ENCODE measurements at places on chromosomes 5 and 9.
A peak's percentile ranks its signal among the peaks of the same experiment; 100 is the strongest.

- DNase-seq: no peak
- no peak overlapping the region for H3K4me3 ChIP-seq
- H3K36me3 ChIP-seq: peaks cover 24% of the 10 kb centered on the region
- no peaks in the 10 kb centered on the region for H3K27me3 ChIP-seq
- peaks cover 75% of the 10 kb centered on the region for H3K4me1 ChIP-seq
Observed at GRCh38 chr9:127961613-127962155, 19.1 kb downstream of the EEIG1 start.

- no peaks in the 10 kb centered on the region for H3K4me1 ChIP-seq
- no peaks in the 10 kb centered on the region for H3K36me3 ChIP-seq
- no peaks in the 10 kb centered on the region for H3K27me3 ChIP-seq
- no peak overlapping the region for H3K27ac ChIP-seq
- H3K4me3 ChIP-seq: no peak overlapping the region
Observed at GRCh38 chr5:156295431-156295830, 31.5 kb upstream of the SGCD start.

GRCh38 chr9:33907347-33907746, 90.4 kb downstream of the UBE2R2 start:
- peaks cover 14% of the 10 kb centered on the region for H3K4me1 ChIP-seq
- H3K4me3 ChIP-seq: no peak overlapping the region
- H3K27ac ChIP-seq: no peak overlapping the region
- H3K36me3 ChIP-seq: peaks cover 10% of the 10 kb centered on the region

DNA sequence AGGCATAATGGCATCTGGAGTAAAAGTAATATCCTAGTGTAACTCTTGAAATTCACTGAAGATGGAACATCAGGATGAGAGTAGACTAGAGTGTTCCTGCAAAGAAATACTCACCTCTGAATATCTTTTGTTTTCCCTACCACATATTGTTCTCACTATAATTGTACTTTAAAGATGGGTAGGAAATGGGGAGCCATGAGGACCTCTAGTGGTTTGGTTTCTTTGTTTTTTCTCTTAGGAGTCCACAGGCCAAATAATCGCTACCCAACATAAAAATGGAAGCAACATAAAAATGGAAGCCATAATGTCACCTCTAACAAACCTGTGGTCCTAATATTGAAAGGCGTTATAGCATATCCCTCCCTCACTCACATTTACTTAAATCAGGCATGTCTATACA, 2375.8 kb downstream of the MAT2B start:
- no peaks in the 10 kb centered on the region for H3K36me3 ChIP-seq
- no peaks in the 10 kb centered on the region for H3K27me3 ChIP-seq
- no peak overlapping the region for H3K27ac ChIP-seq

DNA sequence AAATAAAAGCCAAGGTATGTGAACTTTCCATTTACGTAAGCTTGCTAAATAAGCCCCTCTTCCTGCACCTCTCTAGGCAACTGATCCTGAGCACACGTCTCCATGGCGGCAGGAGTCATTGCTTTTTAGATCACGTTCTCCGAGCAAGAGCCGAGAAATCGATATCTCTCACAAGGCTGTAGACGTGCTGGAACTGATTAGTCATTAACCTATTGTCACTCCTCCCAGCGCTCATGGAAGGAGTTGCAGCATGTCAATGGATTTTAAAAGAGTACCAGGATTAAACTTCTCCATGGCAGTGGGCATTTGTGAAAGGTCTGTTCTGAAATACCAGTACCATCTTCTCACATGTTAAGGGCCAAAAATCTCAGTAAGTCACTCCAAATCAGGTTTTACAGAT, 4.7 kb upstream of the ADCY2 start:
- H3K4me1 ChIP-seq: no peaks in the 10 kb centered on the region
- no peak overlapping the region for H3K4me3 ChIP-seq
- peaks cover 2% of the 10 kb centered on the region for H3K27me3 ChIP-seq
- no peaks in the 10 kb centered on the region for H3K36me3 ChIP-seq
- no peak for DNase-seq
- H3K27ac ChIP-seq: no peak overlapping the region

- H3K27ac ChIP-seq: no peak overlapping the region
- no peaks in the 10 kb centered on the region for H3K36me3 ChIP-seq
- no peaks in the 10 kb centered on the region for H3K27me3 ChIP-seq
- DNase-seq: no peak
- no peak overlapping the region for H3K4me3 ChIP-seq
Observed at GRCh38 chr9:34311499-34312185, 17.4 kb downstream of the KIF24 start.

DNA sequence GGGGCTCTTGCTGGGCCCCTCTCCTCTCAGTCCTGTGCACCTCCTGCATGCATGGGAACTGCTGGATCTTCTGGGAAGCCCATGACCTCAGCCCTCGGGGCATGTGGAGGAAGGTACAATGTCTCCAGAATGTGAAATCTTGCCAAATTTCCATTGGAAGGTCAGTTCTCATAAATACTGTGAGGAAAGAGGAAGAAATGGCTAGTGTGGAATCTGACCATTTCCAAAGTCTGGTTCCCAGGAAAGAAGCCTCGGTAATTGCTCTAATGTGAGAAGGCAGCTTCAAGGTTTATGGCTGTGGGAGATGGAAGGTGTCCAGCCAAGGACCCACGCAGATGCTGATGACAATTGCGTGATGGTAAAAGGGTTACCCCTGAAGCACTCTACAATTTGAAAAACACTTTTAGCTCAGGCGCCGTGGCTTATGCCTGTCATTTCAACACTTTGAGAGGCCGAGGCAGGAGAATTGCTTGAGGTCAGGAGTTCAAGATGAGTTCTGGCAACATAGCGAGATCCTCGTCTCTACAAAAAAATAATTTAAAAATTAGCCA, 8.1 kb upstream of the IL17B start:
- no peak overlapping the region for H3K4me3 ChIP-seq
- H3K4me1 ChIP-seq: no peaks in the 10 kb centered on the region
- H3K36me3 ChIP-seq: no peaks in the 10 kb centered on the region
- no peak for DNase-seq
- H3K27ac ChIP-seq: no peak overlapping the region

GRCh38 chr9:70625078-70625477, 210.6 kb upstream of the KLF9 start:
- peaks cover 3% of the 10 kb centered on the region for H3K27me3 ChIP-seq
- H3K36me3 ChIP-seq: no peaks in the 10 kb centered on the region
- DNase-seq: no peak
- no peak overlapping the region for H3K4me3 ChIP-seq
- no peaks in the 10 kb centered on the region for H3K4me1 ChIP-seq

- H3K4me3 ChIP-seq: no peak overlapping the region
- H3K4me1 ChIP-seq: no peaks in the 10 kb centered on the region
- H3K27ac ChIP-seq: no peak overlapping the region
Observed at GRCh38 chr9:129650680-129651235, 8.8 kb upstream of the ASB6 start.

GRCh38 chr5:95114902-95115301, 170.0 kb downstream of the MCTP1 start:
- DNase-seq: no peak
- no peaks in the 10 kb centered on the region for H3K36me3 ChIP-seq
- H3K27me3 ChIP-seq: peaks cover 1% of the 10 kb centered on the region
- no peaks in the 10 kb centered on the region for H3K4me1 ChIP-seq
- H3K4me3 ChIP-seq: no peak overlapping the region
- no peak overlapping the region for H3K27ac ChIP-seq

- DNase-seq: no peak
- H3K36me3 ChIP-seq: peaks cover 3% of the 10 kb centered on the region
- H3K4me3 ChIP-seq: no peak overlapping the region
Observed at GRCh38 chr5:174706997-174707572, 17.3 kb upstream of the MSX2 start.

DNA sequence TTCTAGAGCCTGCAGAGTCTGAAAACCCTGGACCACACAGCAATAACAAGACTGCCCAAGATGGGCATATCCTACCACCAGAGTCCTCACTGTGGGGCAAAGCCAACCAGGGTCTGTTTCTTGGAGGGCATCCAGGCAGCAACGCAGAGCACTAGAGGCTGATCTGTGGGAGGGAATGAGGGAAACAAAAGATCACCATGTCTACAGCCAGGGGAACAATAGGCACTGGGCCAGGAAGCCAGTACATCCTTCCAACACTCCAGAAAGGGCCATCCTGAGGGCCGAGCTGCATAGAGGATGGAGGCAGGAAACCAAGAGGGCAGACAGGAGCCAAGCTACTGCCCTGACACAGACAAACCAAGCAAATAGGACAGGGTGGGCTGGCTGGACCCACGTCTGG, 416.1 kb upstream of the IRX4 start:
- DNase-seq: no peak
- H3K36me3 ChIP-seq: no peaks in the 10 kb centered on the region
- H3K27ac ChIP-seq: no peak overlapping the region
- H3K27me3 ChIP-seq: peaks cover 5% of the 10 kb centered on the region

- H3K27ac ChIP-seq: no peak overlapping the region
- peaks cover 10% of the 10 kb centered on the region for H3K36me3 ChIP-seq
- DNase-seq: no peak
Observed at GRCh38 chr5:43332401-43332800, 19.2 kb upstream of the HMGCS1 start.

GRCh38 chr9:105044518-105044917, 116.6 kb upstream of the ABCA1 start:
- DNase-seq: no peak
- peaks cover 2% of the 10 kb centered on the region for H3K36me3 ChIP-seq
- H3K27ac ChIP-seq: no peak overlapping the region
- H3K4me3 ChIP-seq: no peak overlapping the region

DNA sequence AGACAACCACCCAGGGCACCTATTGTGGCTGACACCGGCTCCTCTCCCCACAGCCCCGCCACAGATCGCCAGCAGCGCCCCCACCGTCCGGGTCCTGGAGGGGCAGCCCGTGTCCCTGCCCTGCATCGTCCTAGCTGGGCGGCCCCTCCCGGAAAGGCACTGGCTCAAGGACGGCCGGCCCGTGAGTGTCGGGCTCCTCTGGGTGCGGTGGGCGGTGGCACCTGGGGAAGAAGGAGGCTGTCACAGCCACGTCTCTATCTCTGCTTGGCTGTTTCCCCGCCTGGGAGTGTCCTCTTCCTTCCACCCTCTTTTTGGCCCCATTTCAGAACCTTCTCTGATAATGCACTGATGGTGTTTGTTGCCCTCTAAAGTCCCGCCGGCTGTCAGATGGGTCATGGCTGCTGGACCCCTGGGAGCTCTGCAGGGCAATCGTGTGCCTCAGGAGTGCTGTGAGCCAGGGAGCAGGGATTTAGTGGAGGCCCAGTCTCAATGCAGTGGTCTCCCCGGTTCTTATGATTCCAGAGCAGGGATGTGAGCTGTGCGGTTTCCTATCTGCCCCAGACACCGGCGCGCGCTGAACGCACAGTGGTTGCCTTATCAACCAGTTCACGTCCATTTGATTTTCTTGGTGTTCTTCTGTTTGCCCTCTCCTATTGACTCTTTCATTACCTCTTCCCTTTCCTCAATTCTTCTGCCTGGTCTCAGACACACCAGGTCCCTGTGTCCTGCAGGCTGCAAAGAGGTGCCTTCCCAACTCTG, 55.3 kb downstream of the HMCN2 start:
- no peaks in the 10 kb centered on the region for H3K4me1 ChIP-seq
- no peak for DNase-seq
- no peak overlapping the region for H3K27ac ChIP-seq
- peaks cover 34% of the 10 kb centered on the region for H3K27me3 ChIP-seq

DNA sequence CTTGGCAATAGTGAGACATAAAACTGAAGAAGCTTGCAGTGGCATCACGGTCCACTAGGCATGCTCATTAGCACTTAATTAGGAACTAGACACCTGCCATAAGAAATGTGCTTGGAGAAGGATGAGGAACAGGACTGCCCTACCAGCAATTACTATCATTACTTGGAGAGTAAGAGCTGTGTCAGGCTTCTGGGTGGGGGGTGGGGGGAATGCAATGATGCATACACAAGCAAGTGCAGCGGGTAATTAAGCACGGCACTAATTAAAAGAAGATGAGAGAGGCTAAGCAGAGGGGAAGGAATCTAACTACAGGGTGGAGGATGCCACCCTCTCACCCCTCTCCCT, 53.1 kb downstream of the TLE1 start:
- peaks cover 26% of the 10 kb centered on the region for H3K4me1 ChIP-seq
- no peak overlapping the region for H3K27ac ChIP-seq
- DNase-seq: no peak
- peaks cover 16% of the 10 kb centered on the region for H3K36me3 ChIP-seq
- H3K4me3 ChIP-seq: no peak overlapping the region
- no peaks in the 10 kb centered on the region for H3K27me3 ChIP-seq

GRCh38 chr5:79929095-79929494, 62.0 kb downstream of the MTX3 start:
- H3K36me3 ChIP-seq: no peaks in the 10 kb centered on the region
- no peak overlapping the region for H3K27ac ChIP-seq
- H3K4me1 ChIP-seq: no peaks in the 10 kb centered on the region
- H3K4me3 ChIP-seq: no peak overlapping the region

DNA sequence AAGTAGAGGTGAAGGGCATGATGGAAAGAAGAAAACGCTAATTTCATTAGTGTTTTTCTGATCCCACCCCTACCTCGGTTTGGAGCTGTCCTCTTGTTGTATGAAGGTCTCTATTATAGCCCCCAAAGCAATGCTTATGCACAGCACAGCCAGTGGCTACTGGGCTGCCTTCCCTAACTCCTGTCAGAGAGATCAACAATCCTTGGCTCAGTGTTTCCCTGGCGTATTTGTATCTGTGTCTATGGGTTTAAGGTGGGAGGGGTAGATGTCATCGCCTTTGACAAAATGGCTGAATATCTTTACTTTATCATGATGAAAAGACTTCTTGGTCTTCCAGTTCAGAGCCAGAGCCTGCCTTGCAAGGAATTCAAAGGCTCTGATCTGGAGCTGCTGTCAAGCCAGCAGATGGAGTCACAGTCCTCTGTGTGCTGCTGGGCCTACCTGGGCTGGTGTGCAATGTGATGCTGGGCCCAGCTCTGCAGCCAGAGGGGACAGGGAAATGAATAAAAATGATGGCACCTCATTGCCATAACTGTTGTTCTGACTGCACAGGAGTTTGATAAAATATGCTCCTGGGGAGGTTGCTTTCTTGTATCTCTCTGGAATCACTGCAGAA, 20.1 kb upstream of the HSPA9 start:
- H3K4me3 ChIP-seq: no peak overlapping the region

DNA sequence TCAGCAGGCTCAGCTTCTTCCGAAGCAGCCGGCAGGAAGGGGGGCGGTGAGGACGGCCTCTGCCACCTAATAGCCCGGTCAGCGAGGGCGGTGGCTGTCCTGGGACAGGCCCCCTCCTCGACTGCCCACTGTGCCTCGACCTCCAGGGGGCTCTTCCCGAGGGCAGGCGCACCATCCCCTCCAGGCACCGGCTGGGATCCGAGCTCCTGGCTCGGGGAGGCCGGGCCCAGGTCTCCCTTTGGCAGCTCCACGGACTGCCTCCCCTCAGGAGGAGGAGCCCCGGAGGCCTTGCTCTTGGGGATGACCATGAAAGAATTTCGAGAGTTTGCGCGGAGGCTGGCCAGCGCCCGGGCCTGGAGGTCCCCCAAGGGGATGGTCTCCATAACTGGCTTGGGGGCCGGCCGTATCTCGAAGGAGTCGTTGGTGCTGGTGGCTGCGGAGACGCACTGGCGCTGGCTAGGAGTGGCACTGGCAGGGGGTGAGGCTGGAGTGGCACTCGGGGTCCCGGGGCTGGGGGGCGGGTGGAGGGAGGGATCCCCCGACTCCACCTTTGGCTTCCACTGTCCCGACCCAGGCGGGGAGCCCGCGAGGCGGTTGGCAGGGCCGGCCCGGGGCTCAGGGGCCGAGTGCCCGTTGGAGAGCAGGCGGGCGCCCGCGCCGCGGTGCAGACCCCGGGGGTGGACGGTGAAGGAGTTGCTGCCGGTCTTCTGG, 975 bp downstream of the TPRN start:
- H3K4me3 ChIP-seq: peak overlapping the region; percentile 83
- no peaks in the 10 kb centered on the region for H3K27me3 ChIP-seq
- no peaks in the 10 kb centered on the region for H3K36me3 ChIP-seq
- no peak for DNase-seq

GRCh38 chr5:74598731-74599130, 41.8 kb downstream of the ENC1 start:
- no peaks in the 10 kb centered on the region for H3K36me3 ChIP-seq
- peaks cover 2% of the 10 kb centered on the region for H3K4me1 ChIP-seq
- no peak overlapping the region for H3K27ac ChIP-seq
- H3K27me3 ChIP-seq: peaks cover 9% of the 10 kb centered on the region
- no peak for DNase-seq
- H3K4me3 ChIP-seq: no peak overlapping the region

Data from memory B cell (primary cell).